ENCODE measurements at places on chromosomes 7 and 10. TPM values are rescaled to one million over a fixed set of nuclear protein-coding genes. Genes with fewer than 3 reads are reported as not detected.

DNA sequence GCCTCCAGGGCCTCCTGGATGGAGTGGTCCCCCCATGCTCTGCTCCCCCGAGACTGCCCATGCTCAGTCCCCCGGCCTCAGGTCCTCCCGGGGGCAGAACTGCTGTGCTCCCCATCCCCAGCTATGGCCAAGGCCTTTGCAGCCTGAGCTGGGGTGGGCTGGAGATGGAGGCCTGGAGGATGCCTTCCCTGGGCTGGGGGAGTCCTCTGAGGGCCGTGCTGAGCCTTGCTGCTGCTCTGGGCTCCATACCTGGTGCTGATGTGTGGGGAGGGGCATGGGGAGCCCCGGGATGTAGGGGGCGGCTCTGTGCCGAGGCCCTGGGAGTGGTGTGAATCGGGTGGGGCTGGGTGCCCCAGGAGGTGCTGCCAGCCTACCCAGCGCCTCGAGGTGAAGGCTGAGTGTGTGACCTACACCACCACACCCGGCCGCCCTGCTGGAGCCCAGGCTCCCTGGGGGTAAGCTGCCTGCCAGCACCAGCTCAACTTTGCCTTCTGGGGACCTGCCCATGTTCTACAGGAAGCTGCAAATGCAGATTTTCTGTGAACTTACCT is 109.5 kb downstream of the UNCX start:
- H3K36me3 ChIP-seq, result no peaks in the 10 kb centered on the region
- H3K27ac ChIP-seq, result no peak overlapping the region
- no peak for DNase-seq
- no peaks in the 10 kb centered on the region for H3K27me3 ChIP-seq
- H3K4me3 ChIP-seq, result no peak overlapping the region

DNA sequence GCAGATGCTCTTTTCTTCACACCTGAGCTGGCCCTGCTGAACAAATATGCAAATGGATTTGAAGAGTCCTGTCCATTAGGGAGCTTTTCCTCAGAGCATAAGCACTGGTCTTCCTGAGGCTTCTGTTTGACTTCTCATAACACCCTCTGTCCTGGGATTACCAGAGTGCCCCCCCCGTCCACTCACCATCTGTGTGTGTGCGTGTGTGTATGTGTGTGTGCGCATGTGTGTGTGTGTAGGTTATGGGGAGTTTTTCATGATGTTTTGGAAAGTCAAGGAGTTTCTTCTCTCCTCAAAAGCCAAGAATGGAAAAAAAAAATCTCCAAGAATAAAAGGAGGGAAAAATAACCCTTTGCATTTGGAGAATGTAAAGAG is 57.7 kb upstream of the COMTD1 start:
- no peak overlapping the region for H3K4me3 ChIP-seq
- H3K27me3 ChIP-seq, result no peaks in the 10 kb centered on the region
- no peaks in the 10 kb centered on the region for H3K36me3 ChIP-seq
- peak overlapping the region; percentile 93 for H3K27ac ChIP-seq
- H3K4me1 ChIP-seq, result peaks cover 22% of the 10 kb centered on the region
- DNase-seq, result no peak

DNA sequence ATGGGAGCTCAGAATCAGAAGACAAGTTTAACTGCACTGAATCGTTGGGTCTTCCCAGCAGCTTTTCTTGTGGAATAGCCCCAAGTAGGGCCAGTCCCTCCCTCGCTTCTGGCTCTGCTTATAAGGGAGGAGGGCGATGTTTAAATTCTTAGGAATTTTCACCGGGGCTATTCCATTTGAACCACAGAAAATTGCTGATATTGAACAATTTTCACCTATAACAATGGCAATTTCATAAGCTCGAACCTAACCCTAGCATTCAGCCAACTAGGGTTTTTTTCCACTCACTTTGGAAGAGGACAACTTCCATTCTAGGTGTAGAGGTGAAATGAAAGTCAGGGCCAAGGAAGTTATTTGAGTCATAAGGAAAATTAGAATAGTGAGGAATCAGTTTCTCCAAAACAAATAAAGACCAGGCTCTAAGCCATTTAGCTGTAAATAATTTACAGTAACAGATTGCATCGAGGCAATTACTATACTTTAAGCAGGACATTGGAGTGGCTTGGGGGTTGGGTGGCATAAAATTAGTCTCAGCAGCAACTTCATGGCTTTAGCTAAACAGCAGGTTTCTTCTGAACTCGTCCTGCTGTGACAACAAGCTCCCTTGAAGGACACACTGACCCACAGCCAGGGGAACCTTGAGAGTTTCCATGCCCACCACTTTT is 1.5 kb upstream of the ATP6V0A4 start:
- no peaks in the 10 kb centered on the region for H3K36me3 ChIP-seq
- H3K4me1 ChIP-seq, result no peaks in the 10 kb centered on the region
- H3K27ac ChIP-seq, result no peak overlapping the region
- no peaks in the 10 kb centered on the region for H3K27me3 ChIP-seq

DNA sequence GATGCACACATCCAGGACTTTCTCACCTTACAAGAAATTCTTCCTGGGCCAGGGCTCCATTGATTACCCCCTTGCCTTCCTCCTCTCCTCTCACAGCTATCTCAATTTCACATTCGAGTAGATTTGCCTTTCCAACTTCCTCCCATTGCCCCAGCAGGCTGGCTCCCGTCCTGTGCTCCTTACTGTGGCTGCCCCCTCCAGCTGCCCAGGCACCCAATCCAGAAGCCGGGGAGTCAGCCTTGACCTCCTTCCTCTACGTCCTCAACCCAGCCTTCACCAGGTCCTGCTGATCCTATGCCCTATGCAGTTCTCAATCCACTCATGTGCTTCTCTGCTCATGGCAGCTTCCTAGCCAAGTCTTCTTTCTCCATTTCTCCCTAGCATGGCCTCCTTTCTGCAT is 85.7 kb upstream of the GPR26 start:
- H3K36me3 ChIP-seq, result no peaks in the 10 kb centered on the region
- H3K27me3 ChIP-seq, result no peaks in the 10 kb centered on the region
- no peak overlapping the region for H3K27ac ChIP-seq
- H3K4me3 ChIP-seq, result no peak overlapping the region
- H3K4me1 ChIP-seq, result peaks cover 12% of the 10 kb centered on the region
- DNase-seq, result peak; percentile 95

DNA sequence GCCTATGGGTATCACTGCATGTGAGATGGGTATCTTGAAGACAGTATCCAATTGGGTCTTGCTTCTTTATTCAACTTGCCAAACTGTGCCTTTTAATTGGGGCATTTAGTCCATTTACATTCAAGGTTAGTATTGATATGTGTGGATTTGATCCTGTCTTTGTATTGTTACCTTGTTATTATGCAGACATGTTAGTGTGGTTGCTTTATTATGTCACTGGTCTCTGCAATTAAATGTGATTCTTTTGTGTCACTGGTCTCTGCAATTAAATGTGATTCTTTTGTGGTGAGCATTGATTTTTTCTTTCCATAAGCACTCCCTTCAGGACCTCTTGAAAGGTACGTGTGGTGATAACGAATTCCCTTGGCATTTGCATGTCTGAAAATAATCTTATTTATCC is 357.8 kb upstream of the STEAP1 start:
- H3K36me3 ChIP-seq, result no peaks in the 10 kb centered on the region
- no peak overlapping the region for H3K27ac ChIP-seq
- DNase-seq, result no peak
- no peaks in the 10 kb centered on the region for H3K4me1 ChIP-seq
- H3K27me3 ChIP-seq, result no peaks in the 10 kb centered on the region

- H3K4me1 ChIP-seq, result no peaks in the 10 kb centered on the region
- H3K27ac ChIP-seq, result no peak overlapping the region
- no peaks in the 10 kb centered on the region for H3K36me3 ChIP-seq
- no peaks in the 10 kb centered on the region for H3K27me3 ChIP-seq
- DNase-seq, result no peak
Observed at GRCh38 chr10:106183041-106183440, 981.5 kb downstream of the SORCS1 start.

The TEX47 gene
- not detected for total RNA-seq

- no peak for DNase-seq
- H3K4me1 ChIP-seq, result peaks cover 41% of the 10 kb centered on the region
Observed at GRCh38 chr10:17237149-17237527, 9.1 kb downstream of the VIM start.

- H3K27me3 ChIP-seq, result no peaks in the 10 kb centered on the region
- no peaks in the 10 kb centered on the region for H3K36me3 ChIP-seq
- no peak overlapping the region for H3K4me3 ChIP-seq
Observed at GRCh38 chr7:34991938-34992840, 45.1 kb downstream of the DPY19L1 start.

- no peak overlapping the region for H3K4me3 ChIP-seq
- peaks cover 48% of the 10 kb centered on the region for H3K36me3 ChIP-seq
- H3K4me1 ChIP-seq, result no peaks in the 10 kb centered on the region
- no peaks in the 10 kb centered on the region for H3K27me3 ChIP-seq
Observed at GRCh38 chr7:88202799-88203198, 17.0 kb downstream of the SRI start.

The SPDYE2B gene
- not detected for total RNA-seq

The FAM25G gene
- total RNA-seq, result not detected

GRCh38 chr10:31421322-31421721 is 102.3 kb downstream of the ZEB1 start:
- no peak overlapping the region for H3K4me3 ChIP-seq
- H3K4me1 ChIP-seq, result peaks cover 19% of the 10 kb centered on the region
- no peaks in the 10 kb centered on the region for H3K27me3 ChIP-seq
- H3K27ac ChIP-seq, result no peak overlapping the region

GRCh38 chr7:107826451-107826850 is 23.4 kb upstream of the SLC26A3 start:
- no peaks in the 10 kb centered on the region for H3K36me3 ChIP-seq
- H3K4me3 ChIP-seq, result no peak overlapping the region
- H3K27me3 ChIP-seq, result no peaks in the 10 kb centered on the region
- no peak for DNase-seq
- H3K27ac ChIP-seq, result no peak overlapping the region

- H3K36me3 ChIP-seq, result no peaks in the 10 kb centered on the region
- H3K27ac ChIP-seq, result no peak overlapping the region
- H3K4me1 ChIP-seq, result peaks cover 27% of the 10 kb centered on the region
- H3K27me3 ChIP-seq, result no peaks in the 10 kb centered on the region
- no peak for DNase-seq
Observed at GRCh38 chr7:5567790-5568189, 144.2 kb upstream of the TNRC18 start.

DNA sequence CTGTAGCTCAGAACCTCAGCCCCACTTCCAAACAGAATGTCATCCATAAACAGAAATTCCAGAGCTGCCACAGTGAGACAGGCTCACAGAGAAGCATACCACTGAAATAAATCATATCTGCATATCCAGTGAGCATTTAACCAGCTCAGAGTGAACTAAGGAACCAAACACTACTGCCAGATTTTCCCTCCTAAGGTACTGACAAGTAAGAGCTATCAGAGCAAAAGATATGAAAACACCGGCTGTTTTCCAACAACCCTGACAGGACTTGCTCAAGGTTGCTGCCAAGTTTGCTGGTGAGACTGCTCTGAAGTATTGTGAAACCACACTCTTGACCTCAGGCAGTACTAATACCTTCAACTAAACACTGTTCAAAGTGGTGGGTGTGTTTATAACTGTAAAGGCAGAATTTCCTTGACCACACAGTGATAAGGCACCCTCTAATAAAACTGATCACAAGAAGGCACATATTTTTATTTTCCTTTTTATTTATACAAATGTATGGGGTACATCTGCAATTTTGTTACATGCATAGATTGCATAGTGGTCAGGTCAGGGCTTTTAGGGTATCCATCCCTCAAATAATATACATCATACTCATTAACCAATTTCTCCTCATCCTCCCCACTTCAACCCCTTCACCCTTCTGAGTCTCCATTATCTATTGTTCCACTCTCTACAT is 18.3 kb downstream of the SGMS1 start:
- DNase-seq, result no peak
- H3K4me1 ChIP-seq, result peaks cover 56% of the 10 kb centered on the region
- no peaks in the 10 kb centered on the region for H3K27me3 ChIP-seq
- no peaks in the 10 kb centered on the region for H3K36me3 ChIP-seq
- H3K4me3 ChIP-seq, result no peak overlapping the region

DNA sequence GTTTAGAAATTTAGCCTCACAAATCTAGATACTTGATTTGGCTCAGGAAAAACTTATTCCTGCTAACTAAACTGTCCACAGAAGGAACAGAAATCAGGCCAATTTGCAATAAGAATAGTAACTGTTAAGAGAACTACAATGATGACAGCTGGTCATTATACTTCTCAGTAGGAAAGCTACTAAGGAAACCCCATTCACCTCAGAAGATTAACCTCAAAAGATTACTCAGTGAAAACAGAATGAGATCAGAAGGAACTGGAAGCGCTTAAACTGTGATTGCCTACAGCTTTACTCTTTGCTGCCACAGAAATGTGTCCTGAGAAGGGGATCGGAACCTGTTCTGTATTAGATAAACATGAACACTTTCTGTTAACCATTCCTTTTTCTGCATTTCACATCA is 24.3 kb upstream of the DNAJB12 start:
- H3K4me3 ChIP-seq, result no peak overlapping the region
- no peaks in the 10 kb centered on the region for H3K36me3 ChIP-seq
- no peaks in the 10 kb centered on the region for H3K4me1 ChIP-seq

GRCh38 chr10:31582365-31583052 is 263.5 kb downstream of the ZEB1 start:
- no peak for DNase-seq
- H3K4me1 ChIP-seq, result peaks cover 16% of the 10 kb centered on the region
- H3K4me3 ChIP-seq, result no peak overlapping the region
- H3K36me3 ChIP-seq, result no peaks in the 10 kb centered on the region
- H3K27ac ChIP-seq, result no peak overlapping the region
- H3K27me3 ChIP-seq, result no peaks in the 10 kb centered on the region

- no peak overlapping the region for H3K4me3 ChIP-seq
- no peaks in the 10 kb centered on the region for H3K27me3 ChIP-seq
- DNase-seq, result no peak
- H3K4me1 ChIP-seq, result peaks cover 22% of the 10 kb centered on the region
- no peak overlapping the region for H3K27ac ChIP-seq
Observed at GRCh38 chr7:116403265-116403664, 96.3 kb upstream of the CAV2 start.

DNA sequence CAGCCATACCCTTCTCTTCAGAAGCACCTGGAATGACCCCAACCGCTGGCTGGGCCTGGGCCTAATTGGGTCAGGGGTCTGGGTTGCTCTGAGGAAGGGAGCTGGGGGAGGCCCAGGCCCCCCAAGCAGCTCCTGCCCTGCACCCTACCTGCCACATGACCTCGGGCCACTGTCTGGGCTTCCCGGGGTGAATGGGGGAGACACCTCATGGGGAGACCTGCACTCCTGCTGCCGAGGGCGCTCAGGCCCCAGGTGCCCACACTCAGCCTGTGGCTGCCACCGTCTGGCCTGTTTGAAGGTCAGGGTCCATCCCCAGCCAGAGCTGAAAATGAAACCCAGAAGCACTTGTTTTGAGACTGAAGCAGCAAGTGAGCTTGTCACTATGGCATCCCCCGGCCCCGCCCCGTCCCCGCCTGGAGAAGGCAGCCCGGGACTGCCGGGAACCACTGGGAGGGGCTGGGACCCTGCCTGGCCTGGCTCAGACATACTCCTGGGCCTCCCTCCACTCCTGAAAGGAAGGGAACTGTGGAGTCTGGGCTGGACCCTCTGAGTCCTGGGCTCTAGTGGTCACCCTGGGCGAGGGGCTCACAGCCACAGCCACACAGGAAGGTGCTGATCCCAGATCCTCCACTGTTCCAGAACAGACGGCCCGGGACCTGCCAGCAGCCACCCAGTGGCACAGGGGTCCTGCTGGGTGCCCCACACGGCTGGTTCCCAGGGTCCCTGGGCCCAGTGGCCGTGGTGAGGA is 7.4 kb upstream of the MICALL2 start:
- H3K4me3 ChIP-seq, result no peak overlapping the region
- DNase-seq, result no peak
- H3K4me1 ChIP-seq, result peaks cover 29% of the 10 kb centered on the region
- H3K27ac ChIP-seq, result peak overlapping the region; percentile 16
- no peaks in the 10 kb centered on the region for H3K27me3 ChIP-seq

The SAMD9L gene
- 8.6 TPM for total RNA-seq

The ZNF467 gene
- 13.3 TPM for total RNA-seq

The UTF1 gene
- total RNA-seq, result not detected

The LRCH4 gene
- total RNA-seq, result 72.2 TPM
